ENCODE measurements at places on chromosomes 6 and 20. TPM values are rescaled to one million over a fixed set of nuclear protein-coding genes. Genes with fewer than 3 reads are reported as not detected.

DNA sequence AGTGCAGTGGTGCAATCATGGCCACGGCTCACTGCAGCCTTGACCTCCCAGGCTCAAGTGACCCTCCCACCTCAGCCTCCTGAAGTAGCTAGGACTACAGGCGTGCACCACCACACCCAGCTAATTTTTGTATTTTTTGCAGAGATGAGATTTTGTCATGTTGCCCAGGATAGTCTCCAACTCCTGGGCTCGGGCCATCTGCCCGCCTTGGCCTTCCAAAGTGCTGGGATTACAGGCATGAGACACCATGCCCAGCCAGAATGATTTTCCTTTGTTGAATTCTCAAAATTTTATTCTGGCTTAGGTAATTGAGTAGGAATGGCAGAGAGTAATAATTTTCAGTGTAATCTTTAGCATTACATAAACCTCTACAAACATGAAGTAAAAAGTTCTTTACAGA is 37.1 kb downstream of the SLC16A10 start:
- no peaks in the 10 kb centered on the region for H3K27me3 ChIP-seq
- no peak overlapping the region for H3K4me3 ChIP-seq
- no peak overlapping the region for H3K27ac ChIP-seq
- no peak for DNase-seq

Gene SIGLEC1
- total RNA-seq: 10.2 TPM

DNA sequence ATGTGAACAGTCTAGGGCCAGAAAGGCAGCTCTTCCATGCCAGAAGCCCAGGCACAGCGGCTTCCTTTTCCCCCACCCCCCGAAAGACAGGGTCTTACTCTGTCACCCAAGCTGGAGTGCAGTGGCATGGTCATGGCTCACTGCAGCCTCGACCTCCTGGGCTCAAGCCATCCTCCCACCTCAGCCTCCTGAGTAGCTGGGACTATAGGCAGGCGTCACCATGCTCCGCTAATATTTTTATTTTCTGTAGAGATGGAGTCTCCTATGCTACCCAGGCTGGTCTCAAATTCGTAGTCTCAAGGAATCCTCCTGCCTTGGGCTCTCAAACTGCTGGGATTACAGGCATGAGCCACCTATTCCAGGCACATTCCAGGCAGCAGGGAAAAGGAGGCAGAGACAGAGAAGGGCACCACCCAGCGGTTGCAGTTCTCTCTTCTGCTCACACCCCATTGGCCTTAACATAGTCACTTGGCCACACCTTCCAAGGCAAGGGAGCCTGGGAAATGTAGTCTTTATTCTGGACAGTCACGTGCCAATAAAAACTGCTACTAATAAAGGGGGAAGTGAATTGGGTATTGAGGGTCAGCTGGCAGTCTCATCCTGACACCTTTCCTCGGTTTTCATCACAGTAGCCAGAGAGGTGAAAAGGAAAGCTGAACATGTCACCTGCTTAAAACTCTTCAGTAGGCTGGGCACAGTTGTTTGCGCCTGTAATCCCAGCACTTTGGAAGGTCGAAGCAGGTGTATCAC is 205.9 kb downstream of the ZMYND8 start:
- H3K27ac ChIP-seq: no peak overlapping the region
- H3K27me3 ChIP-seq: no peaks in the 10 kb centered on the region
- DNase-seq: peak; percentile 59
- H3K4me1 ChIP-seq: no peaks in the 10 kb centered on the region

DNA sequence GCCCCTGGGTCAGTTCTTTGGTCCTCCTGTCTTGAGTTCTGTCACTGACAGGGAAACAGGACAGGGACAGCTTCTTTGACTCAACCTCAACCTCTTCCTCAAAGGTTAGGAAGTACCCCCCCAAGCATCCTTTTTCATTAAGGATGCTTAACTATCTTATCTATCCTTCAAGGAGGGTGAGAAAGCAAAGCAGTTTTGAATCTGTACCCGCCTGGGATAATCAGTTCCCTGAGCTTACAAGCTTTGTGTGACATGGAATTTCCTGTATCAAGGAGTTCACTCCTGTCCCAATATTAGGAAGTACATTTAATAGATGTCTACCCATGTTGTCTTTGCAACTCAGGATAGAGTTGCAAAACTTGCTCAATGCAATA is 31.1 kb upstream of the PIM1 start:
- no peaks in the 10 kb centered on the region for H3K27me3 ChIP-seq
- peaks cover 60% of the 10 kb centered on the region for H3K4me1 ChIP-seq
- H3K27ac ChIP-seq: peak overlapping the region; percentile 95
- no peak for DNase-seq
- no peaks in the 10 kb centered on the region for H3K36me3 ChIP-seq

GRCh38 chr6:140977403-140977802 is 1155.3 kb upstream of the GJE1 start:
- H3K36me3 ChIP-seq: no peaks in the 10 kb centered on the region
- no peak overlapping the region for H3K27ac ChIP-seq
- no peak for DNase-seq
- no peaks in the 10 kb centered on the region for H3K27me3 ChIP-seq

Gene DDO
- total RNA-seq: 3.6 TPM

Gene PDYN
- total RNA-seq: not detected

DNA sequence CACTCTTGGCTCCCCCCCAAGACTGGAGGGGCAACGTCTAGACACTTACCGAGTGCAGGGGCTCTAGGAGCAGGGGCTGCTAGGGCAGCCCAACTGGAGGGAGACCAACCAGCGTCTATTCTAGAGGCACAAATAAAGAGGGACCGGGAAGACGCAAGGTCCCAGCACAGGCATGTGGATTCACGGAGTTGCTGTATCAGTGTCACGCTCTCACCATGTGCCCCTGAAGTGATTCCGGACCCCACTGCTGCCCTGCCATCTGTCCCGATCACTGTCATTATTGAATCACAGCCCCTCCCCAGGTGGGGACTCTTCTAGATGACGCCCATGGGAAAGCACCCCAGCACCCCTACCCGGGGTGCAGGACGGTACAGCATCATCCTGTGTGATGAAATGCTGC is 54.2 kb downstream of the RAMACL start:
- H3K27ac ChIP-seq: no peak overlapping the region
- H3K4me3 ChIP-seq: no peak overlapping the region
- H3K27me3 ChIP-seq: no peaks in the 10 kb centered on the region
- H3K36me3 ChIP-seq: no peaks in the 10 kb centered on the region
- no peak for DNase-seq
- no peaks in the 10 kb centered on the region for H3K4me1 ChIP-seq

GRCh38 chr20:62581308-62581707 is 61.0 kb upstream of the SLCO4A1 start:
- no peak for DNase-seq
- H3K4me1 ChIP-seq: no peaks in the 10 kb centered on the region
- no peak overlapping the region for H3K27ac ChIP-seq
- H3K4me3 ChIP-seq: no peak overlapping the region
- no peaks in the 10 kb centered on the region for H3K36me3 ChIP-seq

GRCh38 chr6:37171970-37172812 is 2.2 kb downstream of the PIM1 start:
- peak overlapping the region; percentile 88 for H3K4me3 ChIP-seq
- DNase-seq: peak; percentile 95
- H3K27me3 ChIP-seq: no peaks in the 10 kb centered on the region
- peak overlapping the region; percentile 98 for H3K27ac ChIP-seq
- peaks cover 27% of the 10 kb centered on the region for H3K36me3 ChIP-seq

- no peak overlapping the region for H3K27ac ChIP-seq
- H3K27me3 ChIP-seq: no peaks in the 10 kb centered on the region
- no peak for DNase-seq
These were observed 294.8 kb upstream of the STXBP5 start for GRCh38 chr6:146909376-146909775.

- H3K4me3 ChIP-seq: no peak overlapping the region
- H3K27ac ChIP-seq: no peak overlapping the region
- peaks cover 16% of the 10 kb centered on the region for H3K27me3 ChIP-seq
- H3K36me3 ChIP-seq: no peaks in the 10 kb centered on the region
- no peak for DNase-seq
- no peaks in the 10 kb centered on the region for H3K4me1 ChIP-seq
These were observed 17.1 kb downstream of the TCF21 start for GRCh38 chr6:133906050-133906449.

Measured in sigmoid colon (tissue), 7 donors.